ENCODE measurements at places on chromosomes 7 and 10.

- no peak for DNase-seq
These were observed 550.0 kb downstream of the REEP3 start for GRCh38 chr10:64071218-64071617.

GRCh38 chr10:30728127-30728526 lies 98.6 kb upstream of the LYZL2 start:
- no peak for DNase-seq

GRCh38 chr10:109259293-109259692 lies 664.0 kb downstream of the XPNPEP1 start:
- DNase-seq: no peak

DNA sequence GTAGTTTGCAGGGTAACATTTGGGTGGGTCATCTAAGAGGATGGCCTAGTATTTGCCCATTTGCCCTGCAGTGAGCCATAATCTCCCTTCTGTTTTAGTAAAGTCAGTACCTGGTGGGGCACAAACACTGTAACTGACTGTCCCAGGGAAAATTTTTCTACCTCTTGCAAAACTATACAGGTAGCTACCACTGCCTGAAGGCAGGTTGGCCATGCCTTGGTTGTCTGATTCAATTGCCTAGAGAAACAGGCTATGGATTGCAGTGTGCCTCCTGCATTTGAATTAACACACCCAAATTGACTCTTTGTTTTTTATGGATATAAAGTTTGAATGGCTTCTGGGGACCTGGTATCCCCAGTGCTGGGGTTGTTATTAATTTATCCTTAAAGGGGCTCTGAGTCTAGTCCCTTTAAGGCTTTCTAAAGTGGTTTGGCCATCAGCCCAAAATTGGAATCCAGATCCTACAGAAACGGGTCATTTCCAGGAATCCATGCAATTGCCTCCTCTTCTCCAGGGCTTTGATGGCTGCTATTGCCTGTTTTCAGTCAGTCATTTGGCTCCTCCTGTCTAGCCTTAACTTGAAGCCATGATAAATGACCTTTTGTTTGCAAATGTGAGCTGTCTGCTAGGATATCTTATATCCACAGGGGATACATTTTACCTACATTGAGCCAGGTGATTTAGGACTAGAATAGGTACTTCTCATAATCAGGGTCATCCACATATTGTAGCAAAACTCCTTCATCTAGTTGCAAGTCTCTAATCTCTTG lies 89.1 kb downstream of the STRA8 start:
- DNase-seq: no peak

DNA sequence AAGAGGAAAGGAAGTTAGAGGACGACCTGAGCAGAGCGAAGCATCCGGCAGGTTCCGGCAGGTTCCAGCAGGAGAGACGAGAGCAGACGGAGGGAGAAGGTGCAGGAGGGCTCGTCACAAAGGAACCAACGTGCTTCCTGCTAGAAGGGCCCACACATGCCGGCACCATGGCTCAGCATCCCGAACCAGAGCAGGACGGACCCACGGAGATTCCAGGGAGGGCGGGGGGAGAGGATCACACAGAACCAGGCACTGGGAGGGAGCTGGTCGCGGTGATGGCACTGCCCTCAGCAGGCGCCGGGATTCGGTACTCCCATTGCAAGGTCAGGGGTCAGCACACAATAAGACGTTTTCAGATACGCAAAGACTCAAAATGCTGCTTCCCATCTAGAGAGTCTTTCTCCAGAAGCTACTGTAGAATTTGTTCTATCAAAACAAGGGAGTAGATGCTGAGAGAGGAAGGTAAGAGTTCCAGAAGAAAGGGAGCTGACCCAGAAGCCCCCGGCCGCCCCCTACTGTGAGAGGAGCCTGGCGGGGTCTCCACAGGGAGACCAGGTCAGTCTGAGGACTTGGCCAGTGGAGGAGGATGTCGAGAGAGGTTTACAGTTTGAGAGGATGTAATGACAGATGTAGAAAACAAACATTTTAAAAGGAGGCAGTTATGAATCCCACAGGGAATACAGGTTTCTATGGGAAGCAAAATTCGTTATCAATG lies 23.6 kb upstream of the PWWP2B start:
- no peak for DNase-seq

GRCh38 chr10:7070950-7071349 lies 339.9 kb downstream of the SFMBT2 start:
- DNase-seq: no peak

DNA sequence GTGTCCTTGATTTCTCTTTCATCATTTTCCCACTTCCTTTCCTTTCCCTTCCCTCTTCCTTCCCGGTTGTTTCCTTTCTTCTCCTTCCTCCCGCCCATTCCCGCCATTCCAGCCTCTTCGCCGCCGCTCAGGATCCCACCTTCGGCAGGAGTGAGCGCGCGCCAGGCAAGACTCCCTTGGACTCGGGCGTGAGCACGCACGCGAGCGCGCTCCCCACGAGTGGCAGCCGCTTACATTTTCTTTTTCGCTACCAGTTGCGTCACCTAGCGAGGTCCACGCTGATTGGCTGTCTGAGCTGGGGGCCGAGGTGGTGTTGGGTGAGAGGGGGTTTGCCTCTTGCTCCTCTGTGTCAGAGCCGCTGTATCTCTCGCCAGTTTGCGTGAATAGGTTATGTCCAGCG lies 11.8 kb downstream of the ZAN start:
- peak; percentile 9 for DNase-seq

- no peak for DNase-seq
These were observed 131.6 kb upstream of the KLF14 start for GRCh38 chr7:130865408-130866236.

DNA sequence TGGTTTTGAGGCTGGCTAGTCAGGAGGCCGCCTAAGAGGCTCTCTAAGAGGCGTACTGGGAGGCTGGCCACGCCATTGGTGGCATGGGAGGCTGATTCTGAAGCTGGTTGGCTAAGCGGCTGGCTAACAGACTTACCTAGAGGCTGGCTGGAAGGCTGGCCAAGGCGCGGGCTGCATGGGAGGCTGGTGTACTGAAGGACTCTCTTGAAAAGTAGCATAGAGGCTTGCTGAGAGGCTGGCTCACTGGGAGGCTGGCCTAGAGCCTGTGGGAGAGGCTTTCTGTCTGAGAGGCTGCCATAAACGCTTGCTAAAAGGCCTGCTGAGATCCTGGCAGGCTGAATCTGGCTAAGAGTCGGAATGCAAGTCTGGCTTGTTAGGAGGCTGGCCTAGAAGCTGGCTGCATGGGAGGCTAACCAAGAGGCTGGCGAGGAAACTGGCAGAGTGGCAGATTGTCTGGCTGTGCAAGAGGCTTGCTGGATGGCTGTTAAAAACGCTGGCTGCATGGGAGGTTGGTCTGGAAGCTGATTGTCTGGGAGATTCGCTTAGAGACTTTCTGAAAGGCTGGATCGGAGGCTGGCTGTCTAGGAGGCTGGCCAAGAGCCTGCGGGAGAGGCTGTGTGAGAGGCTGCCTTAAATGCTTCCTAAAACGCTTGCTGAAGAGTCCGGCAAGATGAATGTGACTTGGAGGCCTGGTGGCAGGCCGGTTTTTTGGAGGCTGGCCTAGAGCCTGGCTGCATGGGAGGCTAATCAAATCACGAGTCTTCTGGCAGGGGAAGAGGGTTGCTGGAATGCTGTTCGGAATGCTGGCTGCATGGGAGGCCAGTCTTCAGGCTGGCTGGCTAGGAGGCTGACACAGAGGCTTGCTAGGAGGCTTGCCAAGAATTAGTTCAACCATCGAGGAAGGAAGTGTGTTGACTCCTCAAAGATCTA lies 134.2 kb downstream of the OR13A1 start:
- DNase-seq: no peak

DNA sequence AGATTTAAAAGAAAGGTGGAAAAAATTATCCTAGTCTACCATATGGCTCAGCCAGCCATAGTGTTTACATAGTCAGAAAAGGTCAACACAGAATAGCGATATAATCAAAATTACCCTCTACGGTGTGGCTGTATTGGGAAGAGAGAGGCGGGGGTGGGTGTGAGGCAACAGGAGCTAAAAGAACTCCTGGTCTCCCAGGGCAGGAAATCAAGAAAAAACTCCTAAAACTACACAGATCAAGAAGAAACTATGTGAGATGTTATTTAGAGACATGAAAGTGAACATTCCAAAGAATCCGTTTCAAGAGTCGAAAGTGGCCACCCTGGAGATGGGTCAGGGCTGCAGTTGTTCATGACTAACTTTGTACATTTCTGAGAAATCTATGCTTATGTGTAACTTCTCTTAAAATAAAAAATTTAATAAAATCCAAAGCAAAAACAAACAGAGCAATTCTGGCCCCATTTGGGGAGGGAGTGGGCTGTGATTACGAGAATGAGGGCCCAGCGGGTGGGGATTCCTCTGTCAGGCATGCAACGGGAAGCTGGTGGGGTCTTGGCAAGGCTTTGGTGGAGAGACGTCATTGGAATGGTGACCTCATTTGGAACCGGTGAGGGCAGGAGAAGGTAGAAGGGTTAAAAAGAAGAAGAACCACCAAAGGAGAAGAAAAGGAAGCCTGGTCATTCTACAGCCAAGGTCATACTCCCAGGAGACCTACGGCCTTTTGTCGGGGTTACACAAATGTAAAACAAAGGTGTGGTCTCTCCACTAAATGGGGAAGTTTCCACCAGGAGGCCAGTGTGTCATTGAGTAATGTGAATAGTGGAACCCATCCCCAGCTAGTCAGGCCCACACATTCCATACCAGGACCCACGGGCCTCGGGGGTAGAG lies 71.2 kb upstream of the DUSP5 start:
- no peak for DNase-seq

GRCh38 chr7:77727936-77728701 lies 31.9 kb downstream of the RSBN1L start:
- no peak for DNase-seq

DNA sequence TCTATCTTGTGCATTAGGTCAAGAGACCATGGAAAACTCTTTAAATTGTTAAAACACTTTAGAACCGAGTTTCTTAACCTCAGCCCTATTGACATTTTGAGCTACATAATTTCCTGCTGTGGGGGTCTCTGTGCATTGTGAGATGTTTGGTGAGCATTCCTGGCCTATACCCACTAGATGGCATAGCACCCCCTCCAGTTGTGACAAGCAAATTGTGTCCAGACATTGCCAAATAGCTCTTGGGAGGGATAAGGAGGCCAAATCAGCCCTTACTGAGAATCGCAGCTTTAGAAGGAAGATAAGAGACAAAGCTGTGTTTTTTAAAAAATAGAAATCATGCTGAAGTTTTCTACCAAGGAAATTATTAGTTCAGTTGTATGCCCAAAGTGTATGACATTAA lies 1158.5 kb upstream of the C7orf33 start:
- no peak for DNase-seq

DNA sequence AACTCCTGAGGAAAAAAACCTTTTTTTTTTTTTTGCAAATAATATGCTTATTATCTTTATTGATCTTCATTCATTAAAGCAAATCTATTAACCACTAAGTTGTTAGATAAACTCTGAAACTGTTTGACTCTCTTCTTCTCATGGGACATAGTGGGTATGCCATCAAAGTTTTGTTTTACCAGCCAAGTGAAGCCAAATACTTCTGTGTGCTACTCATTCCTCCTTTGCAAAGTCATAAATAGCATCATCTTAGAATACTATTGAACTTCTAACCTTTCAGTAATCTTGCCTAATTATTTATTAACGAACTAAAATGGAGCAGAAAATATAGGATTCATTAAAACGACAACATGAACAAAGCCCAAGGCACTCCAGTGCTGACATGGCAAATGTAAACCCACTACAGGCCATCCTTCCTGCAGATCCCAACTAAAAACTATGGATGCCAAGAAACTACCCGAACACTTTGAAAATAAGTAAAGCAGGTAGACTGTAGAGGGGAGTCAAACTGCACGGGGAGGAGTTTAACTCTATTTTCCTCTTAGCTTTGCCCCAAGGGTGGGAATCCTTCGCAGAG lies 61.2 kb upstream of the ODAD2 start:
- DNase-seq: no peak

- no peak for DNase-seq
These were observed 52.1 kb downstream of the HDAC9 start for GRCh38 chr7:18547509-18548187.

- DNase-seq: no peak
These were observed 702.1 kb downstream of the TNS3 start for GRCh38 chr7:46879783-46880182.

DNA sequence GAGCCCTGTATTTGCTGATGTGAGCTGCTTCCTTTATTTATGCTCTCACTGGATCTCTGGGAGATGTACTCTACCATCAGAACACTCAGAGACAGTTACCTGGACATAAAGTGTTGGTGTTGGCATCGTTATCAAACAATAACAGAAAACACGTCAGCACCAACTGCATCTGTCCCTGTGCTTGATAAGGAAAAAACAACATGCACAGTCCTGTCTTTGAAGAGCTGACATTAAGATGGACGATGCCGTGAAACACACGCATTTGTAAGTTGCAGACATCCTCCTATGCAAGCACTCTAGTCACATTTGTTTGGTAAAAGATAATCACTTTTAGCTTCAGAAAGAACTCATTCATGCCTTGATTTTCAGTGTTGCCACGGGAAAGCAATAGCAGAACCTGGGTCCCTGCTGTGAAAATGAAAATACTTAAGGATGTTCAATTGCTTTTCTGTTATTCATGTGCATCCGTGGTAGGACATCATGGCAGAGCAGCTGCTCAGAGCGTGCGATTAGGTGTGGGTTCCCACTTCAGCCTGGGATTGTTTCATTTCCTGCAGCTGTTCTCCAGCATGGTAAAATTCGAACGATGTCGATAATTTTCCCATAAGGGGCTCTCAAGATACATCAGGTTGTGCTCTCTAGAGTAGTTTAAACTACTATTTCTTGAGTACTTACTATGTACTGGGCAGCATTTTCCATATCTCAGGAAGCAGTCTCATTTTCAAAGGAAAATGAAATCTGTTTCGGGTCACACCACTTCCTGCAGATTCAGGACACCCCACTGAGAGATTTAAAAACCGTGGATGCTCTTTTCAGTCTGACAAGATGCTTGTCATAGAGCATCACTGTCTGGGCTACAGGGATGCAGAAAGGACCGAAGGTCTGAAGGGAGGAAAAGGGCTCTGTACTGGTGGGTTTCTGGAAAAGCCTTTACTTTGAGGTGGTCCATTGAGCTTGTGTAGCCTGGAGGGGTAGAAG lies 248.7 kb downstream of the CAMK1D start:
- no peak for DNase-seq
